COR-L47 (cell line): ENCODE measurements at places on chromosomes 3 and 15.

- no peak for DNase-seq
These were observed 29.9 kb downstream of the SPG11 start for GRCh38 chr15:44633603-44634002.

DNA sequence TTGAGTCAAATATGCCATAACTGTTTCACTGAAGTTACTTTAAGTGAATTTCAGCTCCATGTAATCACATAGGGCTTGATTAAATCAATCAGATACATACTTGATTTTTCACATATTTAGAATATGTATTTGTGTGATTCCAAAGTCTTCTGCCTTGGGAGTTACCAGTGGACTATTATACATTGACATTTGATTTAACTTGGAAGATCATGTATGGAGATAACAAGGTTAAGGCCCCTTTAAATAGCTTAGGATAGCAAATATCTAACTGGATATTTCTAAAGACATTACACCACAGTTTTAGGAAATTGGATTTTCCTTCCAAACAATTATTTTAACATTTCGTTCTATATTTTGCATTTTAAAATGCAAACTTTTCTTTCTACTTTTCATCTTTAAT lies 405.0 kb downstream of the RAP2B start:
- DNase-seq: no peak

GRCh38 chr3:132659000-132659364 lies 627 bp downstream of the ACAD11 start:
- no peak for DNase-seq

DNA sequence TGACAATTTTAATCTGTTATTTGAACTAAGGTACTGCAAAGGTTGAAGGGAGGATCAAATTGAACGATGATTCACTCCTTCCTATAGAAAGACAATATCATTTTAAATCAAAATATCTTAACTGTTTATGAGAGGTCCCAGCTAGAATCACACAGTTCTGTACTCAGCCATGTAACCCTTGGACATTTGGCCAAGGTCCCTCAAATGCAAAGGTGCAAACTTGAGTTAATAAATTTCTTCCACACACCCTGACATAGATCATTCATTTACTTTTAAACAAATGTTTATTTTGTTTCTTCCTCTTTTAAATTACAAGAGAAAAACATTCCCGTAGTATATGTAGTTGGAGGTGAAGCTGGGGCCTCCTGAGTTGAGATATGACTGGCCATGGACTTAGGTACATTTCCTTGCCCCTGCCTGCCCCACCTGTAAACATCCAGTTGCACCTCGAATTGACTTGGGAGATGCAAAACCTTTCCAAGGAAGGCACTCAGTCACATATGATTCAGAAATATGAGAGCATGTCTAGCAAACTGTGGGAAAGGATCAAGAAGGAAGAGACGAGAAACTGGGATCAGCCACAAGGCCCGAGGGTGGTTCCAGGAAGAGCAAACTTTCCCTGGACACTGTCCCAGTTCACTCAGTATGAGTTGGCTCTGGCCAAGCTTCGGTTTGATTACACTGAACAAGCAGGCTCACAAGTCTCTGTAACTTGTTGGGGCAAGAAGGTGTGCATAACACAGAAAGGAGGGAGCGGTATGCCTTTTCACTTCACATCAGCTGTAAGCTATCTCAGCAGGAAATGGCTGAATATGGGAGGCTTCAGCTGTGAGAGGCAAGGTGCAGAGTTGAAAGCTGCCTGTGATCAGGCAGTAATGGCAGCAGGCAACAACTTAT lies 6.7 kb downstream of the TNFSF10 start:
- no peak for DNase-seq

DNA sequence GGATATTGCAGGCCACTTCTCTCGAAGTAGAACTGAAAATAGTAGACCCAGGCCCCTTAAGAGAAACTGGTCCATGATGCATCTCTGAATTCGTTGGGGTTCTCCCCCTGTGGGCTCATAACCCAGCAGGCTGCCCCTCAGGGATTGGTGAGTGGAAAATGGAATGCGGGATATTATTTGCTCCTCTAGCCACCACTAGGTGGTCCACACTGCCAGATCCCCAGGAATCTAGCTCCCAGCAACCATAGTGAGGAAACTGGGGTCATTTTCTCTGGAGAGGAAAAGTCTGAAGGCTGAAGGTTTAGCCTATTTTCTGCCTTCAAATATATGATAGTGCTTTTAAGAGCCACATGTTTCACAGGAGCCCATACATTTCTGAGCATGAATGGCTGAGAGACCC lies 6.7 kb downstream of the CX3CR1 start:
- no peak for DNase-seq

DNA sequence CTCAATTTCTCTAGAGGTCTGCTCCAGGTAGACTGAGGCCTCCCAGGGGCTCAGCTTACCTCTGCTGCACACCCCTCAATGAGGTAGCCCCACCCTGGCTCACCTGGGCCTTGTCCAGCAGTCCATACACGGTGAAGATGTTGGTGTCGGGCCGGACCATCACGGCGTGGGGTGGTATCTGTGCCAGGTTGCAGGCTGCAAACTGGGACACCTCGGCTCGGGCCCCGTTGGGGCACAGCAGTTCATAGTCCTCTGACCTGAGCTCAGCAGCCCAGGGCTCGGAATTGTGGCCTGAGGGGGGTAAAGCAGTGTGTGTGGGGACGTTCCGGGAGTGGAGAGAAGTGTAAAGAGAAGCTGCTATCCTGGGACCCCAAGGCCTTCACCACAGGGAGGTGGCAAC lies 23.2 kb downstream of the MELTF start:
- DNase-seq: no peak

- peak; percentile 31 for DNase-seq
These were observed 32.1 kb downstream of the PTH1R start for GRCh38 chr3:46909535-46910161.

GRCh38 chr15:74873756-74874424 lies 725 bp upstream of the SCAMP2 start:
- DNase-seq: peak; percentile 24

- no peak for DNase-seq
These were observed 33.1 kb downstream of the LPP start for GRCh38 chr3:188187053-188187452.

DNA sequence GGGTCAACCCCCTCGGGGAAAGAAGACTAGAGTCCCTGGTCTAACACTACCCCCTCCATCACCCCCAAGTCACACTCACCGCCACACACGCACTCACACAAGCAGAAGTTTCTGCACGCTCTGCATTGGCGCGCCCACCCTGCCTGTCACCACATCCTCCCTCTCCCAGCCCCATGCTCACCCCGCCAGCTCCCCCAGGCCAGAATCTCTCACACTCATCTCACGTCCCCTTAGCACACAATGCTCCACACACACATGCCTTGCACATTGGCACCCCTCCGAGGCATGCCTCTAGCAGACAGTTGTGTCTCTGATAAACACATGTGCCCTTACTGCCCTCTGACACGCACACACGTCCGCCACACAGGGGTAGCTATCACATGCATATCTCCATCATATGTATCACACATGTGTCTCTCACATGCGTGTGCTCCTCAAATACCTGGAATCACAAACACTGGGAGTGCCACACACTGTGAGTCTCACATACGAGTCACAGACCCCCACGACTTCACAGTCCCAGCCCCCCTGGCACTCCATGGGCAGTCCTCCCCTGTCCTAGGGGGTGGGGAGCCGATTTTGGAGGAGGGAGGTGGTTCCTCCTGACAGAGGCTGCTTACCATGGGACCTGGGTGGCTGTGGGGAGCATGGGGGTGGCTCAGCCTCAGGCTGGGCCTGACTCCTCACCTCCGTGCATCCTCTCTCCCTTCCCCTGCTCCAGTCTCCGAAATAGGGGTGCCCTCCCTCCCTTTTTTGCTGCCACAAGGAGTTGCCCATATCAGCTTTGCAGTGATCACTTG lies 898 bp downstream of the FBLN2 start:
- no peak for DNase-seq

DNA sequence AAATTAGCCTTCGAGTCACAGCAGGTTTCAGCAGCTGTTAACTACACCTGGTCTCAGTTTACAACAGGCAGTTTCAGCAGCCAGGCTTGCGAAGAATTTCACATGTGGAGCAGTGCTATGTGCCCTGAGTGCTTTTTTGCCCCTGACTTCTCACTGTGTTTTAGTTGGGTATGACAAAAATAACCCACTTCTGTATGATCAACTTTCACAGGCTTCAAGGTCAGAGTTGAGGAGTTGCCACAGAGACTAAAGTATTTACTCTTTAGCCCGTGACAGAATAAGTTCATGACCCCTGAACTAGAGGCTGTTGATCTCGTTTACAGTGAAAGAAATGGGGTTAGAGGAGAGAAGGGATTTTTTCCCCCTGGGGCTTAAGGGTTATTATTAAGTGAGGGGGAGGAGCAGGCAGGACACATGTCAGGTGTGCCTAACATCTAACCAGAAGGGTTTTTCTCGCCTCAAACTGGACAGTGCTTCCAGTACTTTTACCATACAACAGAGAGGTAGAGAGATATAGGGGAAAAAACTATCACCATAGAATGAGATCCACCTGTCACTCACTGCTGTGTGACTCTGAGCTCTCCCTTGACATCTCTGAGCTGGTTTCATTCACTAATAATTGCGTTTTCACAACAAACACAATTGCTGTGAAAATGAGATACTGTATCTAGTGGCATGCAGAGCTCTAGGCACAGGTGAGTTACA lies 14.0 kb upstream of the TOPBP1 start:
- DNase-seq: no peak

- DNase-seq: no peak
These were observed 15.1 kb downstream of the EHD4 start for GRCh38 chr15:41957021-41957897.

DNA sequence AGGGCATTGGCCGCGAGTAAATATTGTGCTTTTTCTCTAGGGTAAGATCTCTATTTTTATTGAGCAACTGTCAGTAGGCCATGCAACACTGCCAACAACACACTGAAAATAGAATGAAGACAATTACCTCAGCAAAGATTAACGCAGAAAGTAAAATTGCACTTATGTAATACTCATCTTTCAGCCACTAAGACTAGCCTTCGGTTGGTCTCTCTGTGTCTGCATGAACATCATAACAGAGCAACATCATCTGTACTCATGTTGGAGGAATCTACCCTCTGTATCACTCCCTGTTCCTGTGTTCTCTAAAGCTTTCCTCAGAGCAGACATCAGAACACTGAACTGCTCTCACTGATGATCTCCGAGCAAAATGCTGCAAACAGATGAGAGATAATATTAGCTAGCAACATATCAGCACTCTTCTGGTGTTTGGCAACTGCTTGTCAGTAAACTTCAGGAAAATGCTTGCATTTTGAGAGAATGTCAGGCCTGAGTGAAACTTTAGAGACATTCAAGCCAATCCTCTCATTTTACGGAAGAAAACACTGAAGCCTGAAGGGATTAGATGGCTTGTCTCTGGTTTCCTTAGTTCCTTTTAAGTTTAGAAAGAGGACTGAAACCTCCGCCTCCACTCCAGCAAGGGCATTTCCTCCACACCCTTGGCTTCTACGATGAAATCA lies 8.4 kb upstream of the LRRC3B start:
- no peak for DNase-seq

DNA sequence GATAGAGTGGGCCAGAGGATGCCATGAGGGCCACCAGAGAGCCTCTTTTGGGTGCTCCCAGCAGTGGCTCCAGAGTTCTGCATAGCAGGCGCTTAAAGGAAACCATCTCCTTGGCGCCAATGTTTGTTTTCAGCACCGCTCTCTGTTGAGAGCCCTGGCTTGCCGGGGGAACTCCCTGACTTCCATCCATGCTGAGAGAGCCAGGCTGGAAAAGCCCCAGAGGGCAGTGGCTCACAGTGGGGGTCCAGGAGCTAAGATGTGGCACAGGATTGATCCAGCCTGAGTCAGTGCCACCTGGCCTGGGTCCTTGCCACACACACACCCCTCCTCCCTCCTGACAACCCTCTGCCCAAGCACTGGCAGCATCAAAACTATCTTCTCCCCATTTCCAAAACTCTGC lies 50.4 kb upstream of the HACD2 start:
- DNase-seq: peak; percentile 91

DNA sequence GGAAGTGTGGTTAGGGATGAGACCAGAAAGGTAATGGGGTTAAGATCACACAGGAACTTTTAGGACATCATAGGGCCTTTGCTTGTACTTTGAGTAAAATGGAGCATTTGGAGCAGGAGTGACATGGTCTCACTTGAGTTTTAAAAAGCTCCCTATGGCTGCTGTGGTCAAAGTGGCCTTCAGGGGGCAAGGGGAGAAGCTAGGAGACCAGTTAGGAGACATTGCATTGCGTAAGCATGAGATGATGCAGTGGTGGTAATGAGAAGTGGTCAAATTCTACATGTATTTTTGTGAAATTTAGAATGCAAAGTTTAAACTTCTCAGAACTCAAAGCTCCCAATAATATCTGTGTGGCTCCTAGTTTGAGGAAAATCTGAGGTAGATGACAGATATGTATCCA lies 27.9 kb downstream of the MED12L start:
- DNase-seq: no peak

GRCh38 chr3:59535791-59536221 lies 486.0 kb upstream of the CFAP20DC start:
- no peak for DNase-seq

GRCh38 chr3:152272771-152273242 lies 4.1 kb downstream of the MBNL1 start:
- DNase-seq: no peak

DNA sequence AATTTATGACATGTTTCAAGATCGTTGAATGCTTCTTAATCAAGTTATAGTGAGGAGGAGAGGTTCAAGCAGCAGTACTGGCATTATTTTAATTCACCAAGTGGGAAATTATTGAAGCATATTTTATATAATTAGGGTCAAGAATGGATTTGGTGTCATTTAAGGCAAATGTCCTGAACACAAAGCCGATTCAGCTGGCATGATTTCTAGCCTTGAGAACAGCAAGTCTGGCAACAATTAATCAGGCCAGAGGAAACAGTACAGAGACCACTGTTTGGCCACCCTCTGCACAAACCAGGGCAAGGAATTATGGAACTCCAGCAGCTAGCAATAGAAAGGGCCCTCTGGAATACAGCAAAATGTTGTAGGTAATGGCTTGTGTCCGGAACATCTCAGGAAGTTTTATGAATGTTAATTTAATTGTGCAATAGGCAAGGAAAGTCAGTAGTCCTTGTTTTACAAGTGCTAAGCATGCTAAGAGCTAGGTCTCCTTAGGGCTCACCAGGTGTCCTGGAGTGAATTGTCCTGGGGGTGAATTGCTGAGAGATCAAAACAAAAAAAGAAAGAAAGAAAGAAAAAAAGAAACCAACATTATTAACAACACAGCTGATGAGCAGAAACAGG lies 38.7 kb upstream of the SNRK start:
- DNase-seq: no peak
